NCI-H1105 treated with DMSO at 0.1 percent for 48 hours (cell line): ENCODE measurements at places on chromosomes 12 and 14.

GRCh38 chr12:52681526-52682380 lies 1.5 kb upstream of the KRT1 start:
- no peak for DNase-seq

- no peak for DNase-seq
Observed at GRCh38 chr14:104421401-104421821, 158.2 kb upstream of the C14orf180 start.

GRCh38 chr12:51442324-51442723 lies 17.7 kb downstream of the SLC4A8 start:
- DNase-seq: no peak

- no peak for DNase-seq
Observed at GRCh38 chr12:104115587-104115975, 22.4 kb downstream of the NFYB start.

- no peak for DNase-seq
Observed at GRCh38 chr14:69708049-69708448, 58.9 kb upstream of the SRSF5 start.

DNA sequence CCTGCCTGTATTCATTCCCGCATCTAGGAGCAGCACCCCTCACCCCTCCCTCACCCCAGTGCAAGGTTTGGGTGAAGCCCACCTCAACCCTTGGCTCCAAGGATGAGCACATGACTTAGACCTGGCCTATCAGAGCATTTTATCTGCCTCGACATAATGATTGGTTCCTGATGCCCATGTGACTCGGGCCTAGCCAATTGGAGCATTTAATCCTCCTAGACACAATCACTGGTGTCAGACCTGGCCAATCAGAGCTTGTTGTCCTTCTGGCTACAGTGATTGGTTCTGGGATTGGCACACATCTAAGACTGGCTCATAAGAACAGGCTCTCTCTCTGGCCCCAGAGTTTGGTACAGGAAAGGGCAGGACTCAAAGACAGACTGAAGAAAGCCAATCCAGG lies 73.1 kb upstream of the MYL2 start:
- DNase-seq: no peak

DNA sequence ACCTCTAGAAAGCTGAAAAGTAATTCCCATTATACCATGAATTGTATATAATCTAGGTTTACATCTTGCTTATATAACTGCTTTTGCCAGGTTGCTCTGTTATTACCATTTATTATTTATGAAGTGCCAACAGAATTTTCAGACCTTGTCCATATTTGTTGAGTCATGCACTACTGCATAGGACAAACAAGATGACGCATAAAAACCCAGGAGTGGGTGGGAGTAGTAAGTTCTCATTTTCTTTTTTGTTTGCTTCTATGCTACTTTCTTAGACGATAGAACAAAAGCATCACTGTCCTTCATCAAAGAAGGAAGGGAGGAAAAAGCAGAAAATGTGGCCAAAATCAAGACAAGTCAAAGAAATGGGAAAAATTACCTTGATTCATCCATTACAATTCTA lies 119.0 kb upstream of the RASSF8 start:
- DNase-seq: no peak

- no peak for DNase-seq
Observed at GRCh38 chr14:71555654-71556559, 376.3 kb upstream of the RGS6 start.

GRCh38 chr12:69343357-69343756 lies 4.8 kb upstream of the LYZ start:
- DNase-seq: no peak

DNA sequence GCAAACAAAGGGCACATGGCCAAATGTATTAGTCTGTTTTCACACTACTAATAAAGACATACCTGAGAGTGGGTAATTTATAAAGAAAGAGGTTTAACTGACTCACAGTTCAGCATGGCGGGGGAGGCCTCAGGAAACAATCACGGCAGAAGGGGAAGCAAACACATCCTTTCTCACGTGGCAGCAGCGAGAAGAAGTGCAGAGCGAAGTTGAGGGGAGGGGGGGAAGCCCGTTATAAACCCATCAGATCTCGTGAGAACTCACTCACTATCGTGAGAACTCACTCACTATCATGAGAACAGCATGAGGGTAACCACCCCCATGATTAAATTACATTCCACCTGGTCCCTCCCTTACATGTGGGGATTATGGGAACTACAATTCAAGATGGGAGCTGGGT lies 66.1 kb downstream of the ST8SIA1 start:
- DNase-seq: no peak
